Left forelimb (tissue), 1 donor: ENCODE measurements at places on chromosomes 3 and 15.

DNA sequence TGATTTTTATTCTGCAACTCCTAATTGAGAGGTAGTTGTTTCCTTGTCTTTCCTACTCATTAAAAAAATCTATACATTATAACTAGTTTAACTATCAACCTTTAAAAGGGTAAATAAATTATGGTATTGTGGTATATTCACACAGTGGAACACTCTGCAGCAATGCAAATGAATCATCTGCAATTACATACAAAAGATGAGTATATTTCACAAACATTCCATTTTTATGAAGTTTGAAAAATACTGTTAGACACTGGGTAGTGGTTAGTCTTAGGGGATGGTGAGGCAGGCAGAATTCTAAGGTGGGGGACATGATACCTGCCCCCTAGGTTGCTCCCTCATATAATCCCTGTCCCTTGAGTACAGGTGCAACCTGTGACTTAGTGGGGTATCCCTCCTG is 44.0 kb upstream of the MAGI1 start:
- DNase-seq = no peak

GRCh38 chr3:43747641-43748040 is 56.9 kb downstream of the ABHD5 start:
- DNase-seq = no peak

DNA sequence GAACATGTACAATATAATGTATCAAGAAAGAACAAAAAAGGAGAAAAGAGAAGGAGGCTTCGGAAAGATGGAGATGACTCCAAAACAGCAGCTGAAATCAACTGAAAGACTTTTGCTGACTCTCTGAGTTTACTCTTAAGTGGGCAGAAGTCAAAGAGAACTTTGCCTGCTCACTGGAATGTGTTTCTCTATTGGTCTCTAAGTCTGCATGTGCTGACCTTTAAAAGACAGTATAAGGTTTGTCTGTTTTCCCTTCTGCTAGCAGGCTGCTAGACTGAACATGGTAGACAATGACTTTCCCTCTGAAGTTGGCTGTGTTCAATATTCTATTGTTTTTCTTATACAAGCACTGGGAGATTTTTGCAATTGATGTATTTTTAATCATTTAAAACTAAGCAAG is 7.2 kb upstream of the MAP4 start:
- DNase-seq = no peak

GRCh38 chr3:59566481-59566975 is 516.7 kb upstream of the CFAP20DC start:
- no peak for DNase-seq

DNA sequence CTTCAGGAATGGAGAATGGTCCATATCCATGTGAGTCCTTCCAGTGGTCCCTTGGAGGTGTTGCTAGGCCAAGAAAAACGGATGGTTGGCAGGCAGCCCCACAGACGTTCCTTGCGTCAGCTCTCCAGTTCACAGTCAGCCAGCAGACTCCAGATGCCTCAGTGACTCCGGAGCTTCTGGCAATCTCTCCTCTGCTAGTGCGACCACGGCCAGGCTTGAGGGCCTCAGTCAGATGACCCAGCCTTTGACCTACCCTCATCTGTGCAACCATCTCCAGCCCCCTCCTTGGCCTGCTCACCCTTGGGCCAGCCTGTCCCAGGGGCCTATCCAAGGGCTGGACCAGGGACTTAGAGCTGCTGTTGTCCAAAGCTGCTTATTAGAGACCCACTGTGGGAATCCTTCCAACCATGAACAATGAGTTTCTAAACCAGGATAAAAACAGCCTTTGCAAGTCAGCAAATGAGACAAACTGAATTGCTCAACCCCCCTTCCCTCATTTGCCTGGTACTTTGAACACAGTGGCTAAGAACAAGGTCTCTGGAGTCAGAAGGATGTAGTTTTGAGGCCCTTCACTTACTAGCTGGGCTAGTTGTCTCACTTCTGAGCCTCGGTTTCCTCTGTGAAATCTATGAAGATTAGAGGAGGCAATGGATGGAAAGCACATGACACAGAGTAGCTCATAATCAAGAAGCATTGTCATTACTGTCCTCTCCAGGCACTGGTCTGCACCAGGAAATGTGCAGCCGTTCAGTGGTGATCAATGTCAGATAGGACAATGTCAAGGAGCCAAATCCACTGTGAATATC is 44.8 kb downstream of the ANP32A start:
- DNase-seq = peak; percentile 84

- no peak for DNase-seq
Measured at GRCh38 chr3:10108091-10108490, at the start of gene FANCD2OS. FANCD2OS (minus strand) TSS chr3:10108255; CDS start chr3:10104774, 3,481 bp downstream.

DNA sequence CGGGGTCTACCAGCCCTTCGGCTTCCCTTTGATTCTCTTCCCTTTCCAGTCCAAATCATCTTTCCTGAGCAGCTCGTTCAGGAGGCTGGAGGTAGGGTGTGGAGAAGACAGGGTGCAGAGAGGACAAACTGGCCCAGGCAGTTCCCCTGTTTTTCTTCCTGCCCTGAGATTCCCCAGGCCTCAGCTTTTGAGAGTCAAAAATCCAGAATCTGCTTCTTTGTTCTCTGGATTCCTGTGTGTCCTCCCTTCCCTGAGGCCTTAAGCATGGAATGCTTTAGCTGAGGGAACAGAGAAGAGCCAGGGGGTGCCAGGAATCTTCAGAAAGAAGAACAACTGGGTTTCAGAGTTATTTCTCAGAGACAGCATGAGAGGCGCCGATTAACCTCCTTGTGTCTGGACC is 26.7 kb upstream of the LRTM1 start:
- no peak for DNase-seq

- no peak for DNase-seq
Measured at GRCh38 chr3:73378207-73378606, 246.5 kb downstream of the PDZRN3 start.

DNA sequence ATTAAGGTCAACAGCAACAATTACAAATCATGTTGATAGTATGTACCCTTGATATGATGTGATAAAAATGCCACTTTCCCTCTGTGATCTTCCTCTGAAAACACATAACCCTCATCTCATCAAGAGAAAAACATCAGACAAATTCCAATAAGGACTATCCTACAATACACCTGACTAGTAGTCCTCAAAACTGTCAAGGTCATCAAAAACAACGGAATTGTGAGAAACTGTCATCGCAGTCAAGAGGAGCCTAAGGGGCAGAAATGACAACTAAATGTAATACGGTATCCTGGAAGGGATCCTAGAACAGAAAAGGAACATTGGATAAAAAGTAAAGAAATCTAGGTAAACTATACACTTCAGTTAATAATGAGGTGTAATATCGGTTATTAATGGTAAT is 59.2 kb downstream of the OSBPL10 start:
- no peak for DNase-seq

GRCh38 chr15:71103102-71103676 is 12.1 kb upstream of the THSD4 start:
- DNase-seq = peak; percentile 38

DNA sequence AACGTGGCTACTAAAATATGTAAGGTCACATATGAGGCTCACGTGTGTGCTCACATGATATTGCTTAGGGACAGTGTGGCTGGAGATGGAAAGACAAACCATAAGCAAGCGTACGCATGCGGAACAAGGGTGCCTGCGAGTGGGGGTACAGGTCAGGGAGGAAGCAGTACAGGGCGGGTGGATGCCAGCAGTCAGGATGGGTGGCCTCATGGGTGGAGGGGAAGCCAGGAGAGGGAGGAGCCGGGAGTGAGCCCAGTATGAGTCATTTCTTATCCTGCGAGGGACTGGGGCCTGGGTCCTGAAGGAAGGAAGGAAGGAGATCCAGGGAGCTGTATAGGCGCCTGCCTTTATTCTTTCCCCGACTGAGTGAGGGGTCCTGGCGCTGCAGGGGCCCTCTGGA is 42.0 kb upstream of the CGNL1 start:
- DNase-seq = no peak

DNA sequence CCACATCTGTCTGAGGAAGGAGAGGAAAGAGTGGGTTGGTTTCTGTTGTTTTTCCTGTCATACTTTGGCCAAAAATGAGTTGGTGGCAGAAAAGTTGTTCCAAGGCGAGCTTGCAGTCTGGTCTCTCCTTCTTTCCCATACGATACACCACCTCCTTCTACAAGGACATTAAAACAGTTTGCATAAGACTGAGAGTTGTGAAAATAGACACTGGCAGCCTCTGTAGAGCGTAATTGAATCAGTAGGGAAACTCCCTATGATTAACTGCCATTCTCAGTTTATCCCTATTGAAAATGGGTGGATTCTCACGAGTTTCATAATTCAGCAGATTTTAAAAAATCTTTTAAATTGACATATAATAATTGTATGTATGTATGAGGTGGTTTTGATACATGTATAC is 3.7 kb upstream of the LSG1 start:
- no peak for DNase-seq

DNA sequence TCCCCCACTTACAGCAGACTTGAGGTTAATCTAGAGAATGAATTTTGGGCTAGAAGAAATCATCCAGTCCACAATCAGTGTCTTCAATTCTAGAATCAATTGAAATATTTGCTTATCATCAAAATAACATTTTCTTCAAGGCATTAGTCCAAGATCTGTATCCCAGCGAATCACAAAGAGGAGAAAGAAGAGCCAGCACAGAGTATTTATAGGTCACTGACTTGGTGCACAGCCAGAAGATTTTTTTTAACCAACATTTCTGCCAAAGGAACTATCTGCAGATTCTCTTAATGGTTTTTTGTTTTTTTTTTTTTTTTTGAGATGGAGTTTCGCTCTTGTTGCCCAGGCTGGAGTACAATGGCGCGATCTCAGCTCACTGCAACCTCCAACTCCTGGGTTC is 178.2 kb downstream of the TNIK start:
- DNase-seq = no peak

GRCh38 chr3:111669926-111670630 is 74.9 kb upstream of the ZBED2 start:
- no peak for DNase-seq

GRCh38 chr3:58044691-58045483 is 36.7 kb downstream of the FLNB start:
- peak; percentile 71 for DNase-seq

- no peak for DNase-seq
Measured at GRCh38 chr3:49341996-49342395, 2.1 kb upstream of the USP4 start.

GRCh38 chr15:29638781-29639180 is 183.5 kb downstream of the TJP1 start:
- DNase-seq = no peak

DNA sequence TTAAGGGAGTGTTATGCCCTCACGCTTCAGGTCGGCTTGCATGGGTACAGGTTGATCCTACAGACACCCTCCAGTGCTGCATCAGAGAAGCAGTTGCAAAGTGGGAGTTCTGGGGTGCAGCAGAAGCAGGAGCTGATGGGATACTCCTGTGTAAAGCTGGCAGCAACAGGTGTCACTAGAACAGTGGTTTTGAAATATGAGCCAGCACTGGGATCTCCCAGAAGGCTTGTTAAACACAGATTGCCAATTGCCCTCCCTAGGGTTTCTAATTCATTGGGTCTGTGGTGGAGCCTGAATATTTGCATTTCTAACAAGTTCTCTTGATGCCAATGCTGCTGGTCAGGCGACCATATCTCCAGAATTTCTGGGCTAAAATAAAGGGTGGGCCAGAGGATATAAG is 350.4 kb downstream of the CLSTN2 start:
- no peak for DNase-seq

DNA sequence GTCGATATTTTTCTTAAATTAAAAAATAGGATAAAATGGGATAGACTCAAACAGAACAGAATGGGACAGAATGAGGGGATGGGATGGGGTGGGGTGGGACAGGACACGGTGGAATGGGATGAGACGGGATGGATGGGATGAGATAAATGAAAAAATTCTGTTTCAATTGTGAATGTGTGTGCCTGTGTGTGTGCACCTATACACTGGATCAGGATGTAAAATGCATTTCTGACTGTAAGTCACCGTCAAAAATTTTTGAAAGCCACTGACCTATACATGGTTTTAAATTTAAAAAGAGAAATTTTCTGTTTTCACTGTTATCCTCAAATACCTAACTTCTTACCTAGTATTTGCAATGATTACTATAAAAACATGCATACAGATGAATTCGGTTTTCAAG is 108.7 kb upstream of the UBE2E2 start:
- no peak for DNase-seq

DNA sequence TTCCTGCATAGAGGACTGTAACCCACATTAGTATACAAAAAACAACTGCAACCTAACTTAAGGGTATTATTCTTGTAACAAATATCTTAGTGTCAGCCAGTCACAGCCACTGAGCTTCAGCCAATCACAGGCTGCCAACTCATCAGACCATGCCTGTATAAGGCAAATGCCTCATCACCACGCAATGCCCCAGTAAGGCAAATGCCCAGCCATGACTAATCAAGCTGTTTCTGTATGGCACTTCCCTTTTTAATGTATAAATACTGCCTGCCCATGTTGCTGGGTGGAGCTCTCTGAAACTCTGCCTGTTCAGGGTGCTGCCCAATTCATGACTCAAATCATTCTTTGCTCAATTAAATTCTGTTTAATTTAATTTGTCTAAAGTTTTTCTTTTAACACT is 18.4 kb upstream of the GABRA5 start:
- DNase-seq = no peak

- no peak for DNase-seq
Measured at GRCh38 chr3:14169871-14170270, 8.5 kb downstream of the XPC start.

- no peak for DNase-seq
Measured at GRCh38 chr3:175224051-175224450, 364.9 kb downstream of the NAALADL2 start.
